ENCODE measurements at places on chromosomes 12 and 14.
A peak's percentile ranks its signal among the peaks of the same experiment; 100 is the strongest.

DNA sequence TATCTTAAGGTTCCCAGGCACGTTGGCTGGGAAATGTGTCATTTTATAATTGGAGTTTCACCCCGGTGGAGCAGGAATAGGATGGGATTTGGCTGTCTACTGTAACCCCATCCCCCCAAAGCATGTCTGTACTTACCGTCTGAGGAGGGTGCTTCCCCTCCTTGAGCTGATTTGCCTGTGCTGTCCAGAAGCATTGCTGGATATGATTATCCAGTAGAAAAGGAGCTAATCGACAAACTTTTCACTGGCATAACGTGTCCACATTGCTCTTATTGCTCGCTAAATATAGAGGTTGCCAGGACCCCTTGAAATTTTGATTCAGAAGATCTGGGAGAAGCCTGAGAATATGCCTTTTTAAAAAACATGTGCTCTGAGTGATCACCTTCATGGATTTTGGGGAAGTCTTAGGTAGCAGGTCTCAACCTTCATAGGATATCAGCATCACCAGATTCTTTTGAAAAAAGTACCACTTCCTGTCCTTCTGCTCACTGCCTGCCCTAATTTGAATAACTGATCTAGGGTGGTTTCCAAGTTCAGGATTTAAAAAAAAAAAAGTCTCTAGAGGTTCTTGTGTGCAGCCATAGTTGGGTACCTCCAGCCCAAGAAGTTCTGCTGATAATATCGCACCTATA is 80.4 kb upstream of the KCNA1 start:
- peak; percentile 47 for DNase-seq

DNA sequence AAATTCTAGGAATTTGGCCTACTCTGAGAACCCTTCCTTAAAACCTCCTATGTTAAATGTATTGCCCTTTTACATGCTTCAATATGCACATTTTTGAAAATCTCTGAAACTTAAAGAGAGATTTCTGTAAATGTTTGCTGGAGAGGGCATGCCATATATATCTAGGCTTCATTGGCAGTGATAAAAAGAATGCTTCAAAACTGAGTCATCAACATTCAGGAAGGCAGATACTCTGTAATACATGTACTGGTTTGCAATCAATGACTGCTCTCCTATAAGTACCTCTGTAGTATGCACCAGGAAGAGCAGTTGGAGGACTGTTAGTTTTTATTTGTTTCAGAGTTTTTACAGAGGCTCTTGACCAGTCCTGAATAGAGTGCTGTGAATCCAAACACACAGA is 739.9 kb downstream of the SLC16A7 start:
- DNase-seq, result no peak

DNA sequence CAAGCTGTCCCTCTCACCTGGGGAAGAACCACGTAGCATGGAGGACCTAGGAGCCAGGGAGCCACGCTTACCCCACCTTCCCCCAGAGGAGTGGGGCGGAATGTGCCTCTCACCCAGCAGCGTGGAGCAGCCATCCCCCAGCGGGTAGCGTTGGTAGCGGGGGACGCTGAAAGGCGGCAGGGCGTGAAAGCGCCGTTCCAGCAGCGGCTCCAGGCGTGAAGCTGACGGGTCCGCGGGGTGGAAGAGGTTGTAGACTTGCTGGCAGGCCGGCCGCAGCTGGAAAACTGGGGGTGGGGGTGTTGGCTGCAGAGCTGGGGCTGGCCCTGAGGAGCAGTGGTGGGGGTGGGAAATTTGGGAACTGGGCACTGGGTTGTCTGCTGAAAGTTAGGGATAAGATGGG is 11.9 kb downstream of the ARL6IP4 start:
- no peak for DNase-seq

GRCh38 chr12:128637642-128638606 is 185.8 kb downstream of the SLC15A4 start:
- DNase-seq, result no peak

GRCh38 chr12:75374971-75375370 is 15.9 kb upstream of the GLIPR1L2 start:
- DNase-seq, result no peak

GRCh38 chr14:81247271-81247766 is 26.6 kb upstream of the GTF2A1 start:
- DNase-seq, result no peak

DNA sequence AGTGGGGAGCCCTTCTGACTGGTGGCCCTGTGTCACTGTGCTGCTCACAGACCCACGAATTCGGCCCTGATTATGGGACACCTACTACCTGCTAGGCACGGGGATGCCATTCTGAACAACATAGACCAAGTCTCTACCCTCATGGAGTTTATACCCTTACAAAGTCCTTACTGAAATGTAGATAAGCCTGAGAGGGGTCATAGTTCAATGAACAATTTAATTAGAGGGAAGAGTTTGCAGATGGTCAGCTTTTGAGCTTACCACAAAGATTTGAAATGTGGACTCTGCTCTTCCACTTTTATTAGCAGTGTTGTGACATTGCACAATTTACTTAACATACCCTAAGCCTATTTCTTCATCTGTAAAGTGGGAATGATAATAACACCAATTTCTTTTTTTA is 161.1 kb downstream of the MYRFL start:
- no peak for DNase-seq

GRCh38 chr12:98901189-98901588 is 256.1 kb downstream of the APAF1 start:
- DNase-seq, result no peak

GRCh38 chr12:88559772-88560171 is 20.5 kb downstream of the KITLG start:
- no peak for DNase-seq

GRCh38 chr12:52063082-52063924 is 6.5 kb upstream of the ATG101 start:
- DNase-seq, result no peak

GRCh38 chr14:57961786-57962060 is 95.8 kb upstream of the SLC35F4 start:
- no peak for DNase-seq

GRCh38 chr12:20865873-20866272 is 55.4 kb downstream of the SLCO1B3 start:
- no peak for DNase-seq

GRCh38 chr12:31228811-31229792 is 96.8 kb downstream of the SINHCAF start:
- no peak for DNase-seq

DNA sequence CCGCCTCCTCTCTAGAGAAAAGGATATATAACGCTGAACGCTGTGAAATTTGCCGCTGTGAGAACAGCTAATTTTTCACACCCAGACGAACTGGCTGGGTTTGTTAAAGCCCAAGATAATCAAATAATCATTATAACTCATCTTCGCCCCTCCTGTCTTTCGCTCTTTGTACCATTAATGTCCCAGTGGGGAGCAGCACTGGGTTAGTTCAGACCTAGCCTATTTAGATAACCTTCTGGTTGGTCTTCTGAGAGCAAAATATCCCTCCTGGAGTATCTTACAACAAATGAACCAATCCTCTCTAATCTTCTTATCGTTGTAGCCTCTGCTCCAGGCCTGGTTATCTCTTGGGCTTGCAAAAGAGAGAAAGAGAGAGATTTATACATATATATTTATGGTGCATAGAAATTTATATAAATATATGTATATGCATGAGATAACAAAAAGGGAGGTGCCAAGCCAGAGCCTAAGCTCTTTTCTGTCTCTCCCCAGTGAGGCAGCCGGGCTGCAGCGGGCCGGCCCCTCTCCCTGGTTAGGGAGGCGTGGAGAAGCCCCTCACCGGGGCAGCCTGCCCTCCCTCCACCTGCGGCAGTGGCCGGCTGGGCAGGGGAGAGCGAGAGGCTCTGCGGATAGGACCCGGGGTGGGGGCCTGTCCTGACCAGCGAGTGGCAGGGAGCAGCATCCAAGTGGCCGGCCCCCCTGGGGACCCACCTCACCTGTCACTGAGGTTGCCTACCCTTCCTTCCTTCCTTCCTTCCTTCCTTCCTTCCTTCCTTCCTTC is 202.0 kb upstream of the LHX5 start:
- DNase-seq, result no peak

DNA sequence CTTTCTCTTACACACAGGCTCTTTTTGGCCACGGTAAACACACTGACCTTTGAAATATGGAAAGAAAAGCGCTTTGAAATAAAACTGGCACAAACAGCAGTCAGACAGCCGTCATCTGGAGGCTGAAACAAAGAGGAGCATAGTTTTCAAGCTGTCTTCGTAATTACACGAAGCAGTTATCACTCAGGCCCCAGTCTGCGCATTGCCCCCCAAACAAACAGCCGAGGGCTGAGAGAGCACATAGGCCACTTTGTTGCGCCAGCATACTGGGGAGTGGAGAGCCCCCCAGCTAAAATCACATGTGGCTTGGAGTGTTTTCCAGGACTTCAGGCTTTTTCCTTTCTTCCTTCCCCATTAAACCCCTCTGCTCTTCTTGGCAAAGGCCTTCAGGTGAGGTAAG is 142.9 kb upstream of the BTG1 start:
- no peak for DNase-seq

DNA sequence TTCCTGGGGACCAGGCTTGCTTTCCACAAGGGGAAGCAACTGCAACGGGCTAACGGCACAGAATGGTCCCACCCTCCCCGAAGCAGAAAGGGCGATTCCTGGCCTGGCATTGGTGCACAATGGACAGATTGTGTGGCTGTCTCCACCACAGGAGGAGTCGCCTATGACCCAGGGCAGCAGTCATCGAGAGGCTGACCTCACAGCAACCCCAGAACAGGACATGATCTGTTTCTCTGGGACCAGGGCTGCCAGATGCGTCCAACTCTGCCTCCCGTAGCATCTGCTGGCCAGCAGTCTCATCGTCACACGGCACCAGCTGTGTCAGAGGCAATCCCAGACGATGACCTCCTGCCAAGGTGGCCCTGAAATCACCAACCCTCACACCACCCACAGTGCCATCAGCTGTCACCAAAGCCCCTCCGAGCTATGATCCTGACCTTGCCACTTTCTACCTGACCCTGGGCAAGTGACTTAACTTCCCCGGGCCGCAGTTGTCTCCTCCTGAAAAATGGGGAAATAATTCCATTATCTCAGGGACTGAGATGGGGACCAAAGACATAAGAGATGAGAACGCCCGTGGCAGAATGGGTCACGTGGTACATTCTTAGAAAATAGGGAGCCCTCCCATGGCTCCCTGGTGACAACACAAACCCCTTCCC is 86.7 kb downstream of the CHGA start:
- DNase-seq, result no peak

- DNase-seq, result no peak
Observed at GRCh38 chr12:108967869-108968540, 52.9 kb downstream of the SVOP start.

DNA sequence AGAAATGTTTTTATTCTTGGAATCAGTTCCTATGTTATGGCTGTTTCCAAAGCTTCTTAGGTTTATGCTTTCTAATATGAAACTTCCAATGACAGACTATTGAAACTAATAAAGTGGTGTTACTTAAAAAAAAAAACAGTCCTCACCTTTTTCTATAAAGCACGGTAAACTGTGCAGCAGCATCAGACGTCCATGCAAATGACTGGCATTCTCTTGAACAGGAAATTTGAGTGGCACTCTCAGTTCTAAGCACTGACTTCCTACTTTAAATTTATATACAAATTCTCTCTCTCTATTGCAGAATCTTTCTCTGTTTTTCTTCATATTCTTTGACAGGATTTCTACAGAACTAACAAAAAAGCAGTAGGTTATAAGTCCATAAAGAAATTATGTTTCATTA is 2.8 kb upstream of the RAD51AP1 start:
- no peak for DNase-seq

DNA sequence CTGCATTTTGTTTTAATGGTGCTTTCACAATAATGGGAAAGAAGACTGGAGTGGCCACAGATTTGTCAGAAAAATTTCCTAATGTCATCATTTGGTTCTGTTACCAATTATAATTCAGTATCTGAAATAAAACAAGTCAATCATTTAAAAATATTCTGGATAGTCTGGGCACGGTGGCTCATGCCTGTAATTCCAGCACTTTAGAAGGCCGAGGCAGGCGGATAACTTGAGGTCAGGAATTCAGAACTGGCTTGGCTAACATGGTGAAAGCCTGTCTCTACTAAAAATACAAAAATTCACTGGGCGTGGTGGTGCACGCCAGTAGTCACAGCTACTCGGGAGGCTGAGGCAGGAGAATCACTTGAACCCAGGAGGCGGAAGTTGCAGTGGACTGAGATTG is 4.0 kb upstream of the LIMA1 start:
- DNase-seq, result no peak
